Stimulated activated CD4-positive, alpha-beta T cell treated with anti-CD3 and anti-CD28 coated beads, TNF-alpha, amount 100 ng/mL, for 1 hour (primary cell): ENCODE measurements at places on chromosomes 5 and 9.

GRCh38 chr5:32955814-32956213 lies 244.7 kb downstream of the NPR3 start:
- DNase-seq = no peak

DNA sequence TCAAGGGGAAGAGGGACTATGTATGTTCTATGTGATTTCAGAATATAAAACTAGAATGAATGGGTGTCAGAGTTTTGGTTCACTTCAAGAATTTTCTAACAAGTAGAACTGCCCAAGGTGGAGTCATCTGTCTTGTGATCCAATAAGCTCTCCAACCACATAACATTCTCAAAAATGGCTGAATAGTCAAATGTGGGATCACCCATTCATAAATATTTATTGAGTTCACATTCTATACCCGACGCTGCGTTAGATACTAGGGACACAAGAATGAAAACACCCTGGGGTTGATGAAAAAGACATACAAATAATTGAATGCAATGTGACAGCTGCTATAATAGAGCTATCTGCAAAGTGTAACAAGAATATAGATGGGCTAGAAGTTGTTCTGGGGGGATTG lies 35.3 kb upstream of the TRAF1 start:
- DNase-seq = no peak

DNA sequence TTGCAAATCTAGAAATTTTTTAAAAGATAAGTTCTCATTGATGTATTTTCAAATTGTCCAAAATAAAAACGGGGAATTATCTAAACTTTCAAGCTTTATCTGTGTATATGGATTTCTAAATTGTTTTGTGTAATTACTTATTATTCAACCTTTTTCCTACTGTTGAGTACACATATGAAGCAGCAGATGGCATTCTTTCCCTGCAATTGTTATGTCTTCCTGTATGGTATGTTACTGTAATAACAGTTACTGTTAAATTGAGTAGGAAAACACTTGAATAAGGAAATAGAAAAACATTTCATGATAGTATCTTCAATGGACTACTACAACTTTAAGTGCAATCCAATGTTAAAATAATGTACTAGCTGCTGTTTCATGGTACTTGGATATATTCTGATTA lies 124.8 kb downstream of the RANBP17 start:
- no peak for DNase-seq

DNA sequence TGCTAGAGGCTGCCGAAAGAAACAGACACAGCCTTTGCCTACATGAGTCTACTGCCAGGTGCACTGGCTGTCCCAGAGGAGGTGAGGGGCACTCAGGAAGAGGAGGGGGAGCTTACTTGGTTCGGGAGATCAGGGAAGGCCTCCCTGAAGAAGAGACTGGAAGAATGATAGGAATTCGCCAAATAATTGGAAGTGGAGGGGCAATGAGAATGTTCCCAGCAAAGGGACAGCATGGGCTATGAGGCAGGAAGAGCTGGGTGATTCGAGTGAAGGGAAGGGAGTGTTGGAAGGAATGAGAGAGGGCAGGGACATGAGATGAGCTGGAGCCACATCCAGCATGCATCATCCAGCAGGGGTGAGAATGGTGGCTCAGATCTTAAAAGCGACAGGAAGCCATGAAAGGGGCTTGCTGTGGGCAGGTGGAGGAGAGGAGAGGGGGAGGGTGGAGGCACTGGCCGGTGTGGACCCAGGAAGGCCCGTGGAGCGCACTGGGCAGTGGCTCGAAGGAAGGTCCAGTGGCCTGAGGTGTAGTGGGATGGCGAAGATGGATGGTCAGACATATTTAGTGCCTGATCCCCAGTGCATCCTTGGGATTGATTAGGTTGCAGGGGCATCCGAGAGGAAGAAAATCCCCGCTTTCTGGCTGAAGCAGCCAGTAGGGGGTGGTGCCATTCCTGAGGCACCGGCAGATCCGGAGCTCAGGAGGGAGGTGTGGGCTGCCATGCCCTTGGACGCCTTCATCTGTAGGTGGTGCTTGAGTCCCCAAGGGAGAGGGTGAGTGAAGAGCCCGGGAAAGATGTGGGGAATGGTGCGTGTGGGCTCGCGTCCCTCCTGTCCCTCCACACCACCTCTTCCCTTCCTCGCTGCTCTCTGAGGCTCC lies 53.5 kb upstream of the GARNL3 start:
- DNase-seq = no peak

- no peak for DNase-seq
These were observed 49.0 kb upstream of the ICE1 start for GRCh38 chr5:5373351-5373989.

- no peak for DNase-seq
These were observed 78.8 kb upstream of the TNFAIP8 start for GRCh38 chr5:119276978-119277377.
